ENCODE measurements at places on chromosomes 1 and 21.

DNA sequence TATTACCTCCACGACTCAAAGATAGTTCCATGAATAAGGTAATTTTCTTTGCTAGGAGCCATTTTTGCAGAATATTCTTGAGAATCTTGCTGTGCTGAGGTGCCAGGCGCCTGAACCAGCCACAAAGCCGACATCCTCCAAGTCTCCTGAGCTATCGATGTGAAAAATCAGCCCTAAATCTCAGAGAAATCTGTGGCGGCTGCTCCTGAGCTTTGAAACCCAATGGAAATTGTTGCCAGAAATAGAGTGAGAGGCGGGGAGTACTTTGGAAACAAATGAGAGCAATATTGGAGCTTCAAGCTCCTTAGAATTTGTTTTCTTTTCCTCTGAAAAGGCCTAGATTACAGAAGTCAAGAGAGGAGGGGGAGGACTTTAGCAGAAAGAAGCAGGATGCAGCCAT is 6.3 kb downstream of the CAMK1G start:
- DNase-seq = no peak

GRCh38 chr1:206705191-206705590 is 20.5 kb downstream of the MAPKAPK2 start:
- DNase-seq = no peak

DNA sequence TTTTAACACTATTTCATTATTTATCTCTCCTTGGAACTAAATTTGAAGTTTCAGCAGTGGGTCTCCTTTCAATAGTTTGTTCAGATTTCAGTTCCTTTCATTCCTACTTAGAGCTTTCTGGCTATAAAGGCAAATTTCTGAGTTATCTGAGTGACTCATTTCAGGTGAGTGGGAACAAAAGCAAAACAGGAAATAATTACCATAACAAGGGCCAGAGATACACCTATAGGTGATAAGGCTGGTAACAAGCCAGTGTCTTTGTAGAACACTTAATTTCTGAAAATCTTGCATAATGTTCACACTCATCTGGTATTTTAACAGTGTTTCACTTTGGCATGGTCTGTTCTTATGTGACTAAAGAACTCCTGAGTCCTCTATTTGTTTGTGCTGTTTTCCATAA is 64.5 kb upstream of the PRRC2C start:
- DNase-seq = no peak

- DNase-seq = no peak
These were observed 85.5 kb downstream of the KCND3 start for GRCh38 chr1:111903871-111904449.

GRCh38 chr1:40944326-40944725 is 35.2 kb upstream of the CTPS1 start:
- no peak for DNase-seq

DNA sequence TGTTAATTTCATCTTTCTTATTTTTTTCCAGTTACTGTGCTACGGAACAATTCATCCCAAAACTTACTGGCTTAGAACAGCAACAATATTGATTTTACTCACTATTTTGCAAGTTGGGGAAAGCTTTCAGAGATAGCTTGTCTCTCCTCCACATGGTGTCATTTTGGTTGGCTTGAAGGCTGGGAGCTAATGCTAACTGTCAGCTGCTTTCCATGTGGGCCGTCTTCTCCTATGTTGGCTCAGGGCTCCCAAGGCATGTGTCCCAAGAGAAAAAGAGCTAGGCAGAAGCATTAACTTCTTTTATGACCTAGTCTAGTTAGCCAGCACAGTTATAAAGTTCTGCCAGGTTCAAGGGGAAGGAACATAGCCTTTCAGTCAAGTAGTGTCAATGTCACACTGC is 33.9 kb upstream of the CASQ2 start:
- DNase-seq = no peak

GRCh38 chr1:20183616-20184271 is 2.2 kb upstream of the UBXN10 start:
- no peak for DNase-seq

GRCh38 chr1:53485478-53486394 is 26.5 kb downstream of the DMRTB1 start:
- no peak for DNase-seq

DNA sequence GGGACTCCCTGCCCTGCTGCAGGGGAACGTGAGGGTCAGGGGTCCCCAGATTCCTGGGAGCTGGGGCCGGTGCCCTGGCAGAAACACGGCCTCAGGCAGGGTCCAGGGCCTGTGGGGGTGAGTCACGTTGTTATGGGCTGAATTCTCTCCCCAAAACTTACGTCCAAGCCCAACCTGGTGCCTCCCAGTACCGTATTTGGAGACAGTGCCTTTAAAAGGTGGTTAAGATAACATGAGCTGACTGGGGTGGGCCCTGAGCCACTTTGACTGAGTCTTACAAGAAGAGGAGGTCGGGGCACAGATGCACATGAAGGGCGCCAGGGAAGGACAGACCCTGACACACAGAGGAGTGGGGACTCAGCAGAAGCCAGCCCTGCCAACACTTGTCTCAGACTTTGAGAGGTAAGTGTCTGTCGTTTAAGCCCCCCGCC is 99.9 kb downstream of the WDR4 start:
- no peak for DNase-seq

DNA sequence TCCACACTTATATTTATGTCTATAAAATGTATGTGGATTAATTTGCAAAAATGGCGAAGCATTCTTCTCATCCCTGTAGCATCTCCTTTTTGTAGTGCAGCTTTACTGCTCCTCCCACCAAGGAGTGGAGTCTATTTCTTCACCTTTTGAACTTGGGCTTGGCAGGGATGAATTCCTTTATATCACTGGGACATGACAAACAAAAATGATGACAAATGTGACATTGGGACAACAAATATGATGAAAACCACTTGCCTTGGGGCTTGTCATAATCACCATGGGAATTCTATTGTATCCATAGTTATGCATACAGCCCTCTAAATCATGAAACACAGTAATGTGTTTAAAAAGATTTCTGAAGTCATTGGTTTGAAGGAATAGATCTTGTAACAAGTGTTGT is 155.0 kb downstream of the TNFSF18 start:
- no peak for DNase-seq

DNA sequence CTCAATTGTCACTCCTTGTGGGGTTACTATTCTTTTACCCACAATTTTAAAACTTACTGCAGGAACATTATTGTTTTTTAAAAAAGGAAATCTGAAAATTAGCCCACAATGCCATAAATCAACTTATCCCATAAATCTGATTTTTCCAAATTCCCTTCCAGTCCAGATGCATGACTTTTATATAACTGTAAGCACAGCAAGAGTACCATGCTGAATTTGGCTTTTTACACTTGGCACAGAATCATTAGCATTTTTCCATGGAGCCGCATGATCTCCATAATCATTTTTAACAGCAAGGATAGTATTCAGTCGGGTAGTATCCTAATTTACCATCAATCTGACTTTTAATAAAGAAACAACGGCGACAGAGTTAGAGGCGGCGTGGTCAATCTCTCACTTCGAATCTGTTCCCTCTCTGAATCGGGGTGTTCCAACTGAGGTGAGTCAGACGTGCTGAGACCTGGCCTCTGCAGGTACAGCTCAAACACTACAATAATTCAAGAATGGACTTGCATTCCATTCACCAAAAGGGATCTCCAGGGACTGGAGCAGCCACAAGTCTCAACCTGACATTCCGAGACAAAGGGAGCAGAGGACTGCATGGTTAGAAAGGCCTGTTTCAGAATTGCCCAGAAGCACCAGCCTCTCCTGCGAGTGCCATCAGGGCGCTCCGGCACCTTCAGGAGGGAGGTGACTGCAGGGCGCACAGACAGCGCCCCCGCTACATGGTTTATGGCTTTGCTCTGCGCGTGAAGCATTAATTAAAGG is 48.9 kb downstream of the SLC66A1 start:
- DNase-seq = no peak

DNA sequence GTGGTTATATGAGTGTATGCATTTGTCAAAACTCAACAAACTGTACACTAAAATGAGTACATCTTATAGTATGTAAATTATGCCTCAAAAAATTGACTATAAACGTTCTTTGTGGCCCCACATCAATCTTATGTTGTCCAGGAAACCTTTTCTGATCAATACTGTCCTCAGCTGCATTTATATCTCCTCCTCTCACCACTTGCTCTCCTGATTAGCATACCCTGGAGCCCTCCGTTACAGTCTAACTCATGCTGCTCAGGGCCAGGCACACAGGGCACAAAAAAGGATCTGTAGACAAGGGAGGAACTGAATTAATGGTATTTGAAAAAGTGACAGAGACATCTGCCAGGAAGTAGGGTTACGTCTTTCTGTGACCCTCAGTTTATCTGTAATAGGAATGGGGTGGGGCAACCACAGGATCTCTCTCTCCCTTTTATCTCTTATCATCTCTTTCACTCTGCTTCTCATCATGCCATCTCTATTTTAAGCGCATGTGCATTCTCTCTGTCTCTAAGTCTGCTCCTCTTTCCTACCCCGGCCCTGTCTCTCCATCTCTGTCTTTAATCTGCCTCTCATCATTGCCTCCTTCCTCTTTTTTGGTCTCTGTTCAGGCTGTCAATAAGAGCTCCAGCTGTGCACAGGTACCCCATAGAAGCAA is 7.0 kb upstream of the TAL1 start:
- DNase-seq = no peak

GRCh38 chr1:173478094-173478674 is 1.0 kb downstream of the PRDX6 start:
- DNase-seq = no peak

DNA sequence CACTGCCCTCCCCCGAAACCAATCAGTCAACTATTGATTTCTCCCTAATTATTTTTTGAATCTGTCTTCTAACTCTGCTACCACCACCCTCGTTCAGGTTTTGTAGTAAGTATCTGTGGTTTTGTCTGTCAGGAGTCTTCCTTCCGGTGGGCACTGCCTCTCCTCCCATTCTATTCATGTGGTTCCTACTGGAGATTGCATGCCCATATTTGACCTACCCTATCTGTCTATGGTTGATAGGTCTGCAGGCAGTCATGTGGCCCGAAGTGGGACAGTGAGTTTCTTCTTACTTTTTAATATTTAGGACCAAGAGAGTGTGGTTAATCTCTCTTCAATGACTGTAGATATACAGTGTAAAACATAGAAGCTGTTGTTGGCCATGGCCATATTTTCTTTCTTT is 17.8 kb upstream of the MAST2 start:
- no peak for DNase-seq

DNA sequence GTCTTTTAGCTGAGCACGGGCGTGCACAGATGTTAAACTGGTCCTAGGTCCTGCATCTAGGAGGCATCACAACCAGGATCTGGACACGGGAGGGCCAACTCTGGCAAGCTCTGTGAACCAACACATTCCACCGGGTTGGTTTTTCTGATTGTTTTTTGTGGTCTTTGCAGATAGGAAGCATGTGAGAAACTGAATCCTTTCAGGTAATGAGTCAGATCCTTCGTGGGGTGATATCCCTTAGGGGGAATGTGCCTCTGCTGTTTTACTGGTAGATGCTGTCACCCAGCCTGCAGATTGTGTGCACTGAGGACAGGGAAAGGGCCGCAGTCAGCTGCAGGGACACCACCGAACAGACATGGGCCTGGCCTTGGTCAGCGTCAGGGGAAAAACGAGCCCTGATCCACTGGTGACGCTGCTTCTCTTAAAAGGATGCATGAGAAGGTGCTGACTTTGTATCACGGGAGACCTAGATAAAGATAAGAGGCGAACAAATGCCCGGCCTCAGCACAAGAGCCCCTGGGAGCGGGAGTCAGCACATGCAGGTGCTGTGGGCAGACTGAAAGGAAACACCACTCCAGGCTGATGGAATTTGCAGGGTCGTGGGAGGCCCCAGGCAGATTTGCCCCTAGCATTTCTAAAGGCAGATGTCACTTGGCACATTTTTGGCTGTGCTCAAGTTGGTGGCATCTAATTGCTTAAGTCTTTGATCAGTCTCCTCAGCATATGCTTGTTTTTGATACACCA is 51.1 kb downstream of the DOP1B start:
- no peak for DNase-seq

Measured in left renal cortex interstitium (tissue), 4 donors.